ENCODE measurements at places on chromosomes 13 and 19. TPM values are rescaled to one million over a fixed set of nuclear protein-coding genes. Genes with fewer than 3 reads are reported as not detected.

The URAD gene
- not detected for total RNA-seq

The BEST2 gene
- total RNA-seq: not detected

DNA sequence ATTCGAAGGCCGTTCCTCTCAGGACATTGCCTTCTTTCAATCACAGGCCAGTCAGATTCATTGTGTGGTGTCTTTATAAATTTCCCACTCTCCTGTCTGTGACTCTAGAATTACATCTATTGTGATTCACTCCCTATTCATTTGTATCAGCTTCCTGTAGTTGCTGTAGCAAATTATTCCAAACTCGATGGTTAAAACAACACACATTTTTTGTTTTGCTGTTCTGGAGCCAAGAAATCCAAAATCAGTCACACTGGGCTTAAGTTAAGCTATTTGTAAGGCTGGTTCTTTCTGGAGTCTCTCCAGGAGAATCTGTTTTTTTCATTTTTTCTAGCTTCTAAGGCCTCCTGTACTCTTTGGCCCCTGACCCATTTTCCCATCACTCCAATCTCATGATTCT, 1487.0 kb upstream of the SLC10A2 start:
- DNase-seq: no peak
- no peak overlapping the region for H3K27ac ChIP-seq
- H3K36me3 ChIP-seq: no peaks in the 10 kb centered on the region
- no peak overlapping the region for H3K4me3 ChIP-seq
- H3K4me1 ChIP-seq: no peaks in the 10 kb centered on the region
- H3K27me3 ChIP-seq: no peaks in the 10 kb centered on the region

DNA sequence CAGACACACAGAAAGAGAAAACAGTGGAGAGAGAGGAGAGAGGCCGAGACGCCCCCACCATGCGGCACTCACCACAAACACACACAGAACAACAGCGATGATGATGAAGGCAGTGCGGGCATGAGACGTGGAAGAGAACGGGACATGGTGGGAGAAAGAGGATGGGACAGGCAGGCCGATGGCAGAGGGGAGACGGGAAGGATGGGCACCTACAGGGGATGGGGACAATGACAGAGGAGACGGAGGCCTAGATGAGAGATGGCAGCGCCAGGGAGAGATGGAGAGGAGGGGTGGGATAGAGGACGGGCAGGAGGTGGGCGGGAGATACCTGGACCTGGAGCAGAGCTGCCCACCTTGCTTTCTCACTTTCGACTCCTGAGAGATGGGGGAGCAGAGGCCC, 1.1 kb upstream of the KLK14 start:
- peaks cover 7% of the 10 kb centered on the region for H3K27me3 ChIP-seq
- DNase-seq: no peak
- no peak overlapping the region for H3K27ac ChIP-seq
- H3K36me3 ChIP-seq: no peaks in the 10 kb centered on the region

- H3K4me3 ChIP-seq: no peak overlapping the region
- peaks cover 14% of the 10 kb centered on the region for H3K4me1 ChIP-seq
- peaks cover 15% of the 10 kb centered on the region for H3K27me3 ChIP-seq
- H3K36me3 ChIP-seq: no peaks in the 10 kb centered on the region
These were observed 6.8 kb upstream of the GTF2F2 start for GRCh38 chr13:45113233-45114224.

DNA sequence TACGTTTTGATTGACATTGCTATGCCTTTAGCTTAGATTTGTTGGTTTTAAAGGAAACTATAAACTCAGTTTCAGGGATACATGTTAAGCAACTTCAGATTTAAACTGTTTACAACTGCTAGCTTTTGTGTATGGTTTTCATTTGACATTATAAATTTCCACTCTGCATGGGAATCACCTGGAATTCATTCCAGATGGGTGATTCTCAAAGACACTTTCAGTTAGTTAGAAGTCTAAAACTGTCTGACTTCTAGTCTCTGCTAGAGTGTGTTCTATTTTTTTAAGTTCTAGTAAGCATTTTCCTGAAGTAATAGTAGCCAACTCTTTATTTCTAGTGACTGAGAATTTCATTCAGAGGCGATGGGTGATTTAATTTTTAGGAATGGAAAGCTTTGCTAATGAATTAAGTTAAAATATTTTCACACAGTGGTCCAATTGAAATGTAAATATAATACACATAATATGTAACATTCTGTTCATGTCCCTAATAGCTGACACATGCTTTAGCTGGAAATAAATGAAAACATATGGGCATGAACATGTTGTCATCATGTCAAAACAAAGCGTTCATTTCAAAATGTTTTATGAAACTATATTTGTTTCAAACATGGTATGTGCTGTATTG, 58.3 kb upstream of the CSNK1A1L start:
- no peak for DNase-seq
- no peaks in the 10 kb centered on the region for H3K36me3 ChIP-seq
- H3K4me1 ChIP-seq: no peaks in the 10 kb centered on the region
